NK-92 treated with Interleukin-12 subunit alpha and Interleukin-12 subunit beta, amount 100 ng/mL, for 24 hours (cell line): ENCODE measurements at places on chromosomes 13 and 19.

- DNase-seq, result no peak
Measured at GRCh38 chr19:17615889-17616685, 60.6 kb downstream of the COLGALT1 start.

DNA sequence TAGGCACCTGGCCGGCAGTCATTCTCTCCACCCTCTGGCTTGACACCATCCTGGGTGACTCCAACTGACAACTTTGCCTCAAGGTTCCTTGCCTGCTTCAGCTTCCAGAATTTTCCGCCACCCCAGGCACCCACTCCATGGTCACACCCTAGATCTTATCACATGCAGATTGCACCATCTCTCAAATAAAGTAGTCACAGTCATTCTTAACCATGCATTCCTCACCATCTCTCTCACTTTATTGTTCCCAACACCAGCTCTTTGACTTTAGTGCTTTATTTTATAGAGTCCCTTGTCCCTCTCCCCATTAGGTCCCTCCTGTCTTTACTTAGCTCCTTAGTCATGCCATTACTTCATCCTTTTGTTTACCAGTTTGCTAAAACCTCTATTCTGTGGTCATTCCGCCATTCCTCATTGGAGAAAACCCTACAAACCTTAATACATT is 351.7 kb downstream of the SPRY2 start:
- no peak for DNase-seq

GRCh38 chr13:94122300-94122915 is 357.1 kb downstream of the DCT start:
- DNase-seq, result no peak

GRCh38 chr19:46753420-46754155 is 7.3 kb upstream of the STRN4 start:
- DNase-seq, result peak; percentile 12

GRCh38 chr13:30376426-30377311 is 45.6 kb upstream of the UBE2L5 start:
- DNase-seq, result peak; percentile 76

GRCh38 chr19:4538601-4538954 is 1.3 kb downstream of the LRG1 start:
- DNase-seq, result no peak

DNA sequence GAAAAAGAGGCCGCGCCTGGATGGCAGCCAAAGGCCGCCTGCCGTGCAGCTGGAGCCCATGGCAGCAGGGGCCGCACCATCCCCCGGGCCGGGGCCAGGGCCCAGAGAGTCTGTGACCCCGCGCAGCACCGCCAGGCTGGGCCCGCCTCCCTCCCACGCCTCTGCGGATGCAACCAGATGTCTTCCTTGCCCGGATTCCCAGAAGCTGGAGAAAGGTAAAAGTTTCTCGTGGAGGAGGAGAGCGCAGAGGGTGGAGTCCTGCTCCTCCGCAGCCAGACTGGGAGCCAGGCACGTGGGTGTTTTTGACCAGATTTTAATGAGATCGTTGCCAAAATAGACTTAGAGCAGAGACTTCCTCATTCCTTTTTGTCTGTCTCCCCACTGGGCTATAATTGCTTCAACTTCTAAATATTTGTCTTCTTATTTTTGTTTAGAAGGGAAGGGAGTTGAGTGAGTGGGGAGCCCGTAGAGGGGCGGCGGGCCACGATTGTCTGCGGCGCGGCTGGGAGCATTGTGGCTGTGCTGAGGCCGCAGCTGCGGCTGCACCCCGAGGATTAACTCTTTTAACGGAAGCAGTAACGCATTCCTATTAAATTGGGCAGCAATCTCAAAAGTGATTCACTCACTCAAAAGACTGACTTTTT is 22.8 kb upstream of the NDUFS7 start:
- DNase-seq, result no peak

GRCh38 chr13:39787086-39787487 is 131.6 kb downstream of the COG6 start:
- no peak for DNase-seq

GRCh38 chr13:97884707-97885468 is 68.6 kb upstream of the IPO5 start:
- no peak for DNase-seq

DNA sequence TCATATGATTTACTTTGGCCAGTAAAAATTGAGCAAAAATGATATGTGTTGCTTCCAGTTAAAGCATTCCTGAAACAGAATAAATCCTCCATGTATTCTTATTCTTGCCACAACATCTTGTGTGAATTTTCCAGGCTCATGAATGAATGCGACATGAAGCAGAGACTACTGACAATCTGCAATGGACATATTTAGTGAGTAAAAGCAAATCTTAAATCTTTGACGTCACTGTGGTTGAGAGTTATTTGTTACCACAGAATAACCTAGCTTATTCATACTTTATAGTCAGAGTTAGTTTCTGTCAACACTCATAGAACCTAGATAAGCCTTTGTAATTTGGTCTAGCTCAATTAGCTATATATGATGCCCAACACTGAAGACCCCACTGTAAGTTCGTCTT is 1443.1 kb downstream of the PCDH9 start:
- DNase-seq, result no peak

DNA sequence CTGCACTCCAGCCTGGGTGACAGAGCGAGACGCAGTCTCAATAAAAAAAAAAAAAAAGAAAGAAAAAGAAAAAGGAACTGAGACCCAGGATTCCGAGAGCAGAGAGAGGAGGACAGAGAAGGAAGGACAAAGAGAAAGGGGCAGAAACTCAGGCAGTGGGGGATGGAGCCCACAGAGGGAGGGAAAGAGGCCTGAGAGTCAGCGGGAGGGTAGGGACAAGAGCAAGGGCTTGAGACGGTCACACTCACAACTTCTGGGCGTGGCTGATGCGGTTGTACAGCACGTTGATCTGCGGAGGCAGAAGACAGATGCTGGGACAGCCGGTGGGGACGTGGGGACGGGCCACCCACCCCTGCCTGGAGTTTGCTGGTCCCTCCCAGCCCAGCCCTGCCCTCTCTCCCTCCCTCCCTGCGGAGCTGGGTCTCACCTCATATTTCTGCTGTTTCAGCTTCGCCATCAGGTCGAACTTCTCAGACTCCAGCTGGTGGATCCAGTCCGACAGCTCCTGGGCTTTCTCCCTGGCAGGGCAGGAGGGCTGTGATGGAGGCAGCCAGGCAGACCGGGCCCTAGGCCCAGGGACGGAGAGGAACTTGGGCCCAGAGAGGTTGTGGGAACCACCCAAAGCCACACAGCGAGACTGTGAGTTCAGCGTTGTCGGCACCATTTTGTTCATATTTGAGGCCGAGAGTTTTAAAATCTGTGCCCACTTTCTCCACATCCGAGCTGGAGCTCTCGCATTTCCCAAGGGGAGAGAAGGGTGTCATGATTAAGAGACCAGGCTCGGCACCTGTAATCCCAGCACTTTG is 15.2 kb downstream of the TNNT1 start:
- no peak for DNase-seq
